ENCODE measurements at places on chromosomes 7 and 10.

- DNase-seq: no peak
Observed at GRCh38 chr7:18828994-18829857, 288.2 kb downstream of the TWIST1 start.

DNA sequence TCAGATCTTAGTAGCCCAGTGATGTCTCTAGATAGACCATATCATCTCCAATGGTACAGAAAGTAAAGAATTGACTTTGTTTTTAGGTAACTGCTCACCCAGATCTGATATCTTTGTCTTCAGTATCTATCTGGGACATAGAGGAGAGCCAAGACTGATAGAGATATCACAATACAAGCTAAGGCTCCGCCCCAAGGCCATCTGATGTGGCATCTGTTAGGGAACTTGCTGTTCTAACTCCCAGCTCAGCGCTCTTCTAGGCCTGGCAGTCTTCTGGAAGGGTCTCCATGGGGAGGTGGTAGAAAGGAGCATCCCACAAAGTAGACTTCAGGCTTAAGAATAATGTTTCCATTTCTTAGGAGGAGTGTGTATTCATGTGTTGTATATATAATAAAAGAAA, 88.4 kb upstream of the SAMD8 start:
- no peak for DNase-seq

GRCh38 chr7:119900996-119901672, 371.8 kb upstream of the KCND2 start:
- no peak for DNase-seq

- DNase-seq: no peak
Observed at GRCh38 chr7:55105952-55106351, 87.1 kb downstream of the EGFR start.

DNA sequence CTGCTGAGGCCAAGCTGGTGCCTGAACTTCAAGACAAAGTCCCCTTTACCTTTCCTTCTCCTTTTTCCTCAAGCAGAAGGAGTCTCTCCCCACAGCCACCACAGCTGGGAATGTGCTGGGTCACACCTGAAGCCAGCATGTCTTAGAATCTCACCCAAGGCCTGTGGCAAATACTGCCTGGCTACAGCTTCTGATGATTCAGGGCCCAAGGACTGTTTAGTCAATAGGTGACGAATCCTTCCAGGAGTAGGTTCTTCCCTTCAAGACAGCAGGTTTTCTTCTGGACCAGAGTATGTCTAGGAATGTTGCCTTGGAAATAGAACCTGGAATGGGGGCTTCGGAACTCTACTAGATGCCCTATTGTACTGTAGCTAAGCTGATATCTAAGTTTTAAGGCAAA, 374.6 kb downstream of the KIF20B start:
- no peak for DNase-seq

DNA sequence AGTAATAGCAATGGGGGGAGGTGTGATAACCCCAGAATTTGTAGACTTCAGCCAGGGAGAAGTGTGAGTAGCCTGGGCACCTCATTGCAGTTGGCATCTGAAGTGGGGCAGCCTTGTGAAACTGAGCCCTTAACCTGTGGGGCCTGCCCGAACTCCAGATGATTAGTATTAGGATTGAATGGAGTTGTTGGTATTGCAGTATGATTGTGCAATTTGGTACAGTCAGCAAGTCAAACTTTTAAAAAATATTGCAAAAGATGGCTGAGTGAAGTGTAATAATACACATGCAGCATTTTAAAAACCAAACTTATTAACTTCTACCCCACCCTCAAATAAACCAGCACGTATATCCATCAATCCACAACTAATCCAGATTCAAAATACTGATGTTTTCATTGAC, 9.3 kb downstream of the RBM33 start:
- peak; percentile 78 for DNase-seq

- DNase-seq: no peak
Observed at GRCh38 chr10:119737823-119738222, 12.0 kb downstream of the INPP5F start.

Data from left lobe of liver (tissue), 2 donors.